ENCODE measurements at places on chromosomes 2 and 18.

- DNase-seq: no peak
Measured at GRCh38 chr2:16332681-16333557, 332.7 kb downstream of the CYRIA start.

DNA sequence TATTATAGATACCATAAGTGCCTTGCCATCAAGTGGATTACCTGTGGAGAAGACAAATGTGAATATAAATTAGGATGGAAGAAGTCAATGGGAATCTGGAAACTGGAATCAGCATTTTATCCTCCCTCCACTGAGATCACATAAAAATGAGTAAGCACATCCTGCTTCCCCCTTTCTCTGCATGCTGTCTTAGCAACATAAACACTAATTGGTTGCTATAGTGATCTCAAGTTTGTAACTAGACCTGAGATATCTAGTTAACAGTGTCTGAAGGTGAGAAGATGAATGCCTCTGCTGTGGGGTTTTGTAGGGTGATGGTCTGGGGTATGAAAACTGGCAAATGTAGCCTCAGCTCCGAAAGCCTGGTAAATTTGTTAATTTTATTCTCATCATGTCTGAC is 1357.5 kb upstream of the CELF4 start:
- no peak for DNase-seq

- no peak for DNase-seq
Measured at GRCh38 chr2:236240228-236240990, 23.8 kb downstream of the ASB18 start.

GRCh38 chr2:173077506-173078177 is 2.0 kb downstream of the MAP3K20 start:
- DNase-seq: no peak

- no peak for DNase-seq
Measured at GRCh38 chr2:125630377-125630776, 1025.6 kb upstream of the GYPC start.

DNA sequence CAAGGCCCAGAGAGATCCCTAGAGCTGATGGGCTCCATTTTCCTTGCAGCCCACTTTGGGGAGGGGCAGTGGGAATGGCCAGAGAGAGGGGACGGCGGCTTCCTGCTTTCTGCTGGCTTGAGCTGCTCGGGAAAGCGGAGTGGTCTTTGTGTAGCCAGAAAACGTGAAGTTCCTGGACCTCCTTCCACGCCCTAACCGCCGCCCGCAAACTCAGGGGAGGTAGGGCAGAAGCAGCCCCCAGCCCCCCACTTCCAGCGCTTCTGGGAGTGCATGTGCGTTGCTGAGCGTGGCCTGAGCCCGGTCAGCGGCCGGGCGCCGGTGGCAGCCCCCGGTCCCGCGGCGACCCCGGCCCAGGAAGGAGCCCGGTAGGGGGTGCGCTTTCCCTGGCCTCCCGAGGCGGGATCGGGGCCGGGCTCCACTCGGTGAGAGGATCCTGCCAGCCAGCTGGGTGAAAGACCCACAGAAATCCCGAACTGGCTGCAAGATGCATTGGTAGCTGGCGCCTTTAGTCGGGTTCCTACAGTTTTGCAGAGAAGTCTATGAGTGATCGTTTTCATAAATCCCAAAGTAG is 25.3 kb upstream of the BOD1L2 start:
- DNase-seq: no peak
